Endothelial cell (in vitro differentiated cells): ENCODE measurements at places on chromosomes 5 and 9.

GRCh38 chr5:155140646-155141045 is 127.1 kb downstream of the KIF4B start:
- DNase-seq: no peak

DNA sequence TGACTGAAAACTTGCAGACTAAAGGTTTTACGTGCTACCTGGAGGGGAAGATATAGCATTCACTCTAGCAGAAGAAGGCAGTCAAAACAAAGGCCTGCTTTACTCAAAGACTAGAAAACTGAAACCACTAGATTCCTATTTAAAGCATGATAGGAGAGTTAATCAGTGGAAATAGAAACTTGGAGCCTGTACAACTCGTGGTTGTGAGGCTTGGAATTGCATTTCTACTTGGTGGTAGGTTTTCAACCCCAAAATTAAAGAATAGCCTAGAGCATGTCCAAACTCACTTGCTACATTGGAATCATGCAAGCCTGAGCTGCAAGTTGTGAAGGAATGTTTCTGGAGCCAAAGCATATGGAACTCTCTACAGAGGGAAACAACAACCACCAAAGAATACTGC is 1526.4 kb upstream of the NUDT12 start:
- no peak for DNase-seq

DNA sequence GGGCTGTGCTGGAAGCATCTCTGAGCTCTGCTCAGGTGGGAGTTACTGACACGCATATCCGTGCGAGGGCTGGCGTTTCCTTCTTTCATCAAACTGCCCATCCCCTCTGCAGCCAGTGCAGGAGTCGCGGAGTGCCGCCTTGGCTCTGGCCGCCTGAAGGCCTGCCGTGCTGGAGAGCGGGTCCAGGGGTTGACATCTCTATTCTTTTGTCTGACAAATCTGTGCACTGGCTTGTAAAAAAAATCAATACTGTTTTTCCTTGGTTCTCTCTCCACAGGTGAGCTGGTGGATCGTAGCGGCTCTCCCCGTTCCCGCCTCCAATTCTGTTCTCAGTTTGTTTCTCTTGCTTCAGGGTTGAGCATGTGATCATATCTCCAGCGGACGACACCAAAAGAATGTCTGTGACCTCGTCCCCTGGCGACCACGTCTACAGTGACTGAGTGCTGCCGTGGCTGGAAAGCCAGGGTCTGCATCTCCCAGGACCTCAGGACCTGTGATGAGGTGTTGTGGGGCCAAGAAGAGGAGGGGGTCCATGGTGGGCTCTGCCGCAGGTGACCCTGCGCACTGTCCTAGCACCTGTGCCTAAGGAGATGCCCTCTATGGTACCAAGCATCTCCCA is 214.3 kb upstream of the IRX4 start:
- no peak for DNase-seq

DNA sequence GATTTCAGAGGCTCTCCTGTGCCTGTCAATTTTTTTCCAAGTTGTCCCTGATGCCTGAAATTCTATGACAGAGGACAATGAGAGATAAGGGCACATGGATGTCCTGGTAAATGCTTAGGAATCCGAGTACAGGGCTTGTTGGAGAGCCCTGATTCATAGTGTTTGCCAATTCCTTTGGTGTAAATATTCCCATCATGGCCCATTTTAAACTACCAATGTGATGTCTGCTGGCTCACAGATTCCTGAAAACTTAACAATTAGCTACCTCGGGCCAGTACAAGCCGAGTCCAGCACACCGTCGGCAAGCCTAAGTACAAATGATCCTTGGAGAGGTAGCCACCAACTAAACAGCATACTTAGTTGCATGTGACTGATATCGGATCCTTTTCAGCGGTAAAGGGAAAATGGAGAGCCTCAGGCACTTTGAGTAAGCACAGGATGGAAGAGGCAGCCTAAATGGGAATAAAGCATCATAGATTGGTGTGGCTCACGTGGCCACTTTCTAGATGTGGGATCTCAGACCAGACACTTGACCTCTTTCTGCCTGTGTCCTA is 3.6 kb downstream of the ITK start:
- DNase-seq: no peak

DNA sequence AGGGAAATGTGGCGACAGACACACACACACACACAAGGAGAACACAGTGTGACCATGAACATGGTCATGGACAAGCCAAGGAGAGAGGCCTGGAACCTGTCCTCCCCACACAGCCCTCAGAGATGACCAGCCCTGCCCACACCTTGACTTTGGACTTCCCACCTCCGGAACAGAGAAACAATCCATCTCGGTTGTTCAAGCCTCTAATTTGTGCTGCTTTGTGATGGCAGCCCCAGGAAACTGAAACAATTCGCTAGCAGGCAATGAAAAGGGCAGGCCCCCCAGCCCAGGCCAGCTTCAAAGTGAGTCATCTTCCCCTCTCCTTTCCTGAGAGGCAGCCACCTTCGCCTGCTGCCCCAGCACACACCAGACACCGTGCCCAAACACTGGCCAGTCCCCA is 47.7 kb downstream of the NSUN2 start:
- DNase-seq: no peak

DNA sequence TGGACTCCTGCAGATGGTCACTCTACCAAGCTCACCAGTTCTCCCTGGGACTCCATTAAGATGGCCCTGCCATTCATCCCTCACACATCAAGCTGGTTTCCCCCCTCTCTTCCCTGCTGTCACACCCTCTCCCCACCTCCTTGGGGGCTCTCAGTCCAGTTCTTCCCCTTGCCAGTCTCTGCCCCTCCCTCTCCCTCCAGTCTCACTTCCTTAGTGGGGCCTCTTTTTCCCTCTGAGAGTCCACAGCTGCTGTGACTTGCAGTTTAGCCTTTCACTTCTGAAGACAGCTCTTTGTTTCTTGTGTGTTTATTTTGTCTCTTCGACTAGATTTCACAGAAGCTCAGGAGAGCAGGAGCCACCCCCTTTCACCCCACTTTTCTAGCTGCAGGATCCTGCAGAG is 10.5 kb downstream of the DOCK2 start:
- no peak for DNase-seq
